ENCODE measurements at places on chromosomes 1 and 21.

- no peak for DNase-seq
Measured at GRCh38 chr1:41518471-41518870, 34.0 kb upstream of the EDN2 start.

DNA sequence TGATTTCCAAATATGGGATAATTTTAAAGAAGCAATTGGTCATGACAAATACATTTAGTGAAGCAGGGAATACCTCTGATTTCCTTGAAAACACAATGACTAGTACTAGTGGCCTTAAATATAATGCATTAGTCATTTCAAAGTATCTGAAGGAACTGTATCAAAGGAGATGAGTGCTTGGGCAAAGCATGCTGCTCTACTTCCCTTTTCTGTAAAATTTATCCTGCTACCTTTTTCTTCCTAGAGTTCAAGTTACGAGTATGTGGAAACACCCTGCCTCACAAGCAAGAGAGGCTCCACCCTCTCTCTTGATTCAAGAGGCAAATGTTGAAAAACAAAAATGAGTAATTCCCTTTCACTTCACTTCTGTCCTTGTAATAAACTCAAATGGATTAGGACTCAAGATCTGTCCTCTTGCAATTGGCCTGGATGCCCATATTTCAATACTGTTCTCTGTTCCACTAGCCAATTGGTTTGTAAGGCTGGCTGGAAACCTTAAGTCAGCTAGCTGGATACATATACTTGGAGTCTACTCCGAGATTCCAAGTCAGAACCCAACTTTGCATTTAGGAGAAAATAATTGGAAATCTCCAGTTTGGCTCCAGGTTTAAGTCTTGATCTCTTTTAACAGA is 92.5 kb downstream of the CDC42BPA start:
- no peak for DNase-seq

DNA sequence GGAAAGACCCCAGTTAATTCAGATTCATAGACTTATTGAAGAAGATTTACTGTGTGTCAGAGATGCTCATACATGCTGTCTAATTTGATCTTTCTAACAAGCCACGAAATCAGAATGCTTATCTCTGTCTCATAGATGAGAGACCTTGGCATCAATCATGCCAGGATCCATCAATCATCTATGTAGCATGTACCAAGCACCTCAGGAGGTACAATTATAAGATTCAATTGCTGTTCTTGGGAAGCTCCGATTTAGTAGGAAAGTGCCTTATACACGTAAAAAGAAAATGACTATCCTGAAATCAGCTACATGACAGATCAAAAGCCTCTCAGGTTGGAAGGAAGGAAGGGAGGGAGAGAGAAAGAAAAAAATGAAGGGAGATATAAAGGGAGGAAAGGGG is 18.5 kb upstream of the VTCN1 start:
- no peak for DNase-seq

DNA sequence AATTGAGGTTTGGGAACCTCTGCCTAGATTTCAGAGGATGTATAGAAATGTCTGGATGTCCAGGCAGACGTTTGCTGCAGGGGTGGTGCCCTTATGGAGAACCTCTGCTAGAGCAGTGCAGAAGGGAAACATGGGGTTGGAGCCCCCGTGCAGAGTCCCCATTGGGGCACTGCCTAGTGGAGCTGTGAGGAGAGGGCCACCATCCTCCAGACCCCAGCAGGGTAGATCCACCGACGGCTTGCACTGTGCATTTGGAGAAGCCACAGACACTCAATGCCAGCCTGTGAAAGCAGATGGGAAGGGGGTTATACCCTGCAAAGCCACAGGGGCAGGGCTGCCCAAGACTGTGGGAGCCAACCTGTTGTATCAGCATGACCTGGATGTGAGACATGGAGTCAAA is 354.6 kb downstream of the ZNF326 start:
- no peak for DNase-seq

DNA sequence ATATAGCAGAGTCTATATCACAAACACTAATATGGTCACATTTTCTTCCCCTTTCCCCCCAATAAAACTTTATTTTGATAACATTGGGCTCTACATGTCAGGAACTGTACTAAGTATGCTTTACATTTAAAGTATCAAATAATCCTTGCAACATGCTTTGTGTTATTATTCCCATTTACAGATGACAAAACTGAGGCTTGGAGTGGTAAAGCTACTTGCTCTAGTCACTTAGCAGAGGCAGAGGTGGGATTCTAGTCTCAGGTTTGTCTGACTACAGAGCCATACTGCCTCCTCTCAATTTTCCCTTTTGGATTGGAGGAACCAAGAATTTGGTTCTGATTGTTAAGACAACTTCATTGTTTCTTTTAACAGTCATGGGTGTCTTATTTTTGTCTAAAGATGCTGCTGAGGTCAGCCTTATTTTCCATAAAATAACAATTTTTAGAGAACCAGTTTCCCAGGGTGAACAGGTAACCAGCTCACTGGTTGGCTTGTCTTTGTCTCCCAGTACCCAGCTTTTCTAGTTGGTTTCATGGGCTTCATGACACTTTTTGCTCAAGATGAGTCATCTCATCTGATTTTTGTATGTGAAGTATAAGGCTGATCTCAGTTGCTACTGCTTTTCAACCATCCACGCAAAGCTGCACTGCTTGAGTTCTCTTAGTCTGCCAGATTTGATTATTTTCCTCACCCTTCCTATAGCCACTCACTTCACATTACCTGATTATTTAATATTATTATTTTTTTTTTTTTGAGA is 81.0 kb upstream of the ARID1A start:
- no peak for DNase-seq

DNA sequence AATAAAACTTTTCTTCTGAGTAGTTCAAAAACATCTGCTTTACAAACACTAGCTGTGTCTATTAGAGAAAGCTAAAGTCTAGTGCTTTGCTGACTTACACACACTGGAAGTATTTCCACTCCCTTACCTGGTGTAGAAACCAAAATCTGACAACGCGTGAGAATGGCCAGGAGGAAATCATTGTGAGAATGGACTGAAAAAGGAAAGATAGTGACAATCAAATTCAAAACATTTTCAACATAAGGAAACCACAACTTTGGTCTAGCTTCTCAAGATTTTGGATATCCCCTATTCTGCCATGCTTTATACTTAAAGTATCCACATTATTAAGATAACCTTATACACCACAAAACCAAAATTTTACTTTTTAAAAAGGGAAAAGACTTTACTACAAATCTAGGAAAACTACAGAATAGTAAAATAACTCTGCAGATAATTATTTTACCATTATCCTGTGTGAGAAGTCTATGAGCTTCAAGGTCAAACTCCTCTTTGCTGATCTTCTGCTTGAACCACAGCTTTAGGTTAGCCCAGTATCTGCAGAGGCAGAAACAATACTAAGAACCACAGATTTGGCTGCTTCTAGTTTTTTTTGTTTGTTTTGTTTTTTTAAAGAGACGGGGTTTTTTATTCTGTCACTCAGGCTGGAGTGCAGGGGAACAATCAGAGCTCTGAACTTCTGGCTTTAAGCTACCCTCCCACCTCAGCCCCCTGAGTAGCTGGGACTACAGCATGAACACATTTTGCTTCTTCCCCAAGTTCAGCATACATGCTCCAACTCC is 6.6 kb downstream of the TADA1 start:
- no peak for DNase-seq

DNA sequence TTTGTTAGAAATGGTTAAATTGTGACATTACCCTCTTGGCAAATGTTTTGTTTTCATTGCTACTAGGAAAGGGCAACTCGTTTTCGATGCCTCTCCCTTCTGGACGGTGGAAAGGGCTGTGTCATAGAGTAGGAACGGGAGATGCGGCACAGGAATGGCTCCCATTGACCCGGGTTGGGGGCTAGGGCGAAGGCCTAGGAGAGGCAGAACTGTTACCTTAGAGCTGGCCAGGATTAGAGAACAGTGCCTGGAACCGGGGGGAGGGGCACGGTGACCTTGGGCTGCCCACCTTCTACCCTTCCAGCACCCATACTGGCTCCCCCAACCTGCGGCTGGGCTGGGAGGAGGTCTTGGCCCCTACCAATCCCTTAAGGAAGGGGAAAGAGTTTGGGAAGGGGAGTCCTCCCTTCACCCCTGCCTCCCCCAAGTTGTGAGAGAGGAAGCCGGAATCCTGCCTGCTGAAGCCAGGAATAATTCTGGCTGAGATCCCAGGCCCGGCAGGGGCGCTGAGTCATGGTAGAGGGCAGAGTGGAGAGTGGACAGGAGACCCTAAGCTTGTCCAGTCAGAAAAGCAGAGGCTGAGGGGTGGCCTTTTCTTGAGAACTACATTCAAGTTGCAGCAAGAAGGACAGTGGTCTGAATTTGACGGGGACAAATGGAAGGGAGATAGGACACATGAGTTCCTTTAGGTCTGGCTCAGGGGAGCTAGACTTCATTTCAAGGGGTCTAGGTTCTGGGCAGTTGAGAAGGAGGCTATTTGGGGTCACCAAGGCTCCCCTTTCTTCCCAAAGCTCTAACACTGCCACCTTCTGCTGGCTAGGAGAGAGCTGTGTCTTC is 8.2 kb downstream of the LMNA start:
- DNase-seq: no peak

DNA sequence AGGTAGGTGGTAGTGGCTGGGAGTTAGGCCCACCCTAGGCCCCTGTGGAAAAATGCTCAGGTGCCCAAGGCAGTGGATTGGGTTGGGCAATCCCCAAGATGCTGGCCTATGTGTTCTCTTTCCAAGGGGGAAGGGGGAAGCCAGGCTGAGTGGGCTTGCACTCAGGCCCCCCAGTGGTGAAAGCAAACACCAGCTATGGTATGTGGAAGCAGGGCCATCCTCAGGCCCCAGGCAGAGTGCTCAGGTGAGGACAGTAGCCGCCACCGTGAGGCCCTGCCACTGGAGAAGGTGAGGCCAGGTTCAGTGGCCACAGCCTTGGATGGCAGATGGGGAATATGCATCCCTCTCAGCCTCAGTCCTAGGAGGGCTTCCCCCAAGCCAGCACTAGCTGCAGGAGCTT is 11.8 kb downstream of the LY9 start:
- no peak for DNase-seq

DNA sequence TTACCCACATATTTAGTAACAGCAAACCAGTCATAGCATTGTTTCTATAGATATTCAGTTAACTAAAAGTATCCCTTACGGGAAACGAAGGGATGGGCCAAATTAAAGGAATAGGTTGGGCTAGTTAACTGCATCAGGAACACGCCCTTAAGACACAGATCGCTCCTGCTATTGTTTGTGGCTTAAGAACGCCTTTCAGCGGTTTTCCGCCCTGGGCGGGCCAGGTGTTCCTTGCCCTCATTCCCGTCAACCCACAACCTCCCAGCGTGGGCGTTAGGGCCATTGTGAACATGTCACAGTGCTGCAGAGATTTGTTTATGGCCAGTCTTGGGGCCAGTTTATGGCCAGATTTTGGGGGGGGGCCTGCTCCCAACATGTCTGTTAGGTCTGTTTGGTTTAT is 14.7 kb downstream of the TNFRSF18 start:
- DNase-seq: no peak

DNA sequence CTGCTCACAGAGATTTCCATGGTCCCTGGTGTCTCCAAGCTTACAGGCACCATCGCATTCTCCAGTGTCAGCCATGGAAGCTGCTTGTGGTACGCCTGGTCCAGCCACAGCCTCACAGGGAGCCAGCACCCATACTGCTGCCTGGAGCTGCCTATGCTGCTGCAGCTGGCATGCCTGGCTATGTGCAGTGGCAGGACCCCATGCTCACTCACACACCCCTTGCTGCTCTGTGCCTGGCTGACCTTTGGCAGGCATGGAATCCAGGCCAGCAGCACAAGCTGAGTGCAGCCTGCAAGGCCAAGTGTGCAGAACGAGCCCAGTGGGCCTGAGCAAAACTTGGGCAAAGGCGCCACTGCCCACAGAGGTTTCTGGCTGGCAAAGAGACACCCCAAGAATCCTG is 26.4 kb upstream of the DENND1B start:
- DNase-seq: no peak

Measured in GM18507 (cell line).